Activated CD8-positive, alpha-beta T cell treated with anti-CD3 and anti-CD28 coated beads, Interleukin-2, amount 10 ng/mL, durations not matched to agents 7 days and 5 days (primary cell): ENCODE measurements at places on chromosomes 3 and 15.

GRCh38 chr3:46690798-46691197, 2.7 kb downstream of the ALS2CL start:
- DNase-seq: no peak

DNA sequence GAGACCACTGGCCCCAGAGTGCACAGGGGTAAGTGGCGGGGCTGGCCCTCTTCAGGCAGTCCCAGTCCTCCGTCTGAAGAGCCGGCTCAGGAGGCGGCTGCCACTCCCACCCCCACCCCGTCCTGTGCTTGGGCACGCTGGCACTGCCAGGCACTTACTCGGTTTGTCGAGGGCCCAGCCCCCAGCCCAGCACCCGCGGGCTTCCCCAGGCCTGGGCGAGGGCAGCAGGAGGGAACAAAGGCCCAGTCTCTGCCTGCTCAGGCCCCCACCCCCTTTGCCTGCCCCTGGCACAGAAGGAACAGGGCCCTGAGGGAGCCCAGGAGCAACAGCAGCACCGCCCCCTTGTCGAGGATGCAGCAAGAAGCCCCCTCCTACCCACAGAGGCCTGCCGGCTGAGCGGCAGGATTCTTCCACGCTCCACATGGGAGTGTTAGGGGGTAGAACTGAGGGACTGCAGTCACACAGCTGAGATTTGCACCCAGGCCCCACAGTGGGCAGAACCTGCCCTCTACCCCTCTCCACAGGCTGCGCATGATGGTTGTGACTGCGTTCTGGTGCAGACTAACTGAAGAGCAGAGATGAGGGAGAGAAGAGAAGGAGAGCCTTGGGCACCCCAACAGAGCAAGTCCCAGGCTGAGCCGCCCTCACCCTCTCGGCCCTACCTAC, 8.9 kb downstream of the DUSP7 start:
- no peak for DNase-seq

GRCh38 chr3:152909180-152909883, 74.4 kb downstream of the P2RY1 start:
- no peak for DNase-seq

GRCh38 chr15:98658831-98659699, 10.7 kb downstream of the IGF1R start:
- peak; percentile 54 for DNase-seq

GRCh38 chr3:13194285-13195209, 121.3 kb upstream of the IQSEC1 start:
- DNase-seq: no peak

GRCh38 chr3:114376516-114377185, 82.8 kb downstream of the TIGIT start:
- DNase-seq: no peak

DNA sequence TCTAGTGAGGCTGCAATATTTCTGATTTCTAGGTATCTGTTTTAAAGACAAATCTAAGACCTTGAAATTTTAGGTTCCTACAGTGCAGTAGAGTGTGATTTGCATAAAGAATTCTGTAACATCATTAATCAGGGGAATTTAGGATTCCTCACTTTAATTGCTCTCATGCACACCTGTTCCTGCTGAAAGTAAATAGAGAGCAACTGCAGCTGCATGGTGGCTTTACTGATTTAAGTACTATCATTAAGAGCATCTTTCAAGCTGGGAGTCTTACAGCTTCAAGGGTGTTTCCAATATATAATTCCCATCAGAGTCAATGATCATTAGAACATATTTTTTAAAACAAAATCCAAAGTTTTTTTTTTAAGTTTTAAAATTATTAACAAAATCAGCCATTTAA, 36.0 kb upstream of the C3orf70 start:
- no peak for DNase-seq

- DNase-seq: no peak
Measured at GRCh38 chr3:48394391-48394790, 22.4 kb downstream of the FBXW12 start.

GRCh38 chr15:39327005-39327730, 253.7 kb upstream of the THBS1 start:
- no peak for DNase-seq

- DNase-seq: peak; percentile 72
Measured at GRCh38 chr3:138781012-138781470, 53.7 kb downstream of the PIK3CB start.

GRCh38 chr3:33954956-33955355, 156.5 kb downstream of the PDCD6IP start:
- DNase-seq: no peak

DNA sequence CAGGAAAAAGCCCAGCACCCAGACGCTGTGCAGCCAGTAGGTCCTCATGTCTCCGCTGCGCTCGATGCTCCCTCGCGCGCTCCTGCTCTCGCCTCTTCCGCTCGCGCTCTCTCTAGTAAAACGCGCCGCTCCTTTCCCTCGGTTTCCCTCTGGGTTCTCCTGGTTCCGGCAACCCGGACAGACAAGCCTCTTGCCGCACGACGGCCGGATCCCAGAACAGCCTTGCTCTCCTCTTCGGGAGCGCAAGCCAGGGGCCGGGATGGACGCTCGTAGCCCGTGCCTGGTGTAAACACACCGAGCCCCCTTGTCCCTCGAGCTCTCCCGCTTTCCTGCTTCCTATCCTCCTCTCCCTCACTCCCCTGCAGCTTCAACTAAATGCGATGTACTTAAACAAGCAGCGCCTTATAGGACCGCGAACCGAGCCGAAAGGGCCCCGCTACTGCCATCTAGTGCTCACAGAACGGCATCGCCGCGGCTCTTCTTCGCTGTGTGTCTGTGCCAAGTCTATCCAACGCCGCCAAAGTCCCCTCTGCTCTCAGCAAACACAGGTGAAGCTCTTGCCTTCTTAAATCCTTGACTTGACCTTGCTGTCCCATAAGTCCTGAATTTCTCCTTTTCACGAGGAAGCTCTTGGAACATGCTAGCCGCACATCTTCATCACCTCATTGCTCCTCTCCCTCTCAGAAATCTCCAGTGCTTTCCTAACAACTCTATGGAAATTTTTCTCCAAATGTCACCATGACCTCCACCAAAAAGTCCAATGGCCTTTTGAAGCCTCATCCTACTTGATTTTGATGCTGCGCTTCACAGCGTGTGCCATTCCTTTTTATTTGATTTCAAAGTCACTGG, 1037.2 kb downstream of the IGSF11 start:
- peak; percentile 67 for DNase-seq

- DNase-seq: no peak
Measured at GRCh38 chr15:55660153-55660552, 72.0 kb upstream of the PYGO1 start.

- peak; percentile 9 for DNase-seq
Measured at GRCh38 chr3:127493924-127494646, 96.4 kb downstream of the TPRA1 start.

DNA sequence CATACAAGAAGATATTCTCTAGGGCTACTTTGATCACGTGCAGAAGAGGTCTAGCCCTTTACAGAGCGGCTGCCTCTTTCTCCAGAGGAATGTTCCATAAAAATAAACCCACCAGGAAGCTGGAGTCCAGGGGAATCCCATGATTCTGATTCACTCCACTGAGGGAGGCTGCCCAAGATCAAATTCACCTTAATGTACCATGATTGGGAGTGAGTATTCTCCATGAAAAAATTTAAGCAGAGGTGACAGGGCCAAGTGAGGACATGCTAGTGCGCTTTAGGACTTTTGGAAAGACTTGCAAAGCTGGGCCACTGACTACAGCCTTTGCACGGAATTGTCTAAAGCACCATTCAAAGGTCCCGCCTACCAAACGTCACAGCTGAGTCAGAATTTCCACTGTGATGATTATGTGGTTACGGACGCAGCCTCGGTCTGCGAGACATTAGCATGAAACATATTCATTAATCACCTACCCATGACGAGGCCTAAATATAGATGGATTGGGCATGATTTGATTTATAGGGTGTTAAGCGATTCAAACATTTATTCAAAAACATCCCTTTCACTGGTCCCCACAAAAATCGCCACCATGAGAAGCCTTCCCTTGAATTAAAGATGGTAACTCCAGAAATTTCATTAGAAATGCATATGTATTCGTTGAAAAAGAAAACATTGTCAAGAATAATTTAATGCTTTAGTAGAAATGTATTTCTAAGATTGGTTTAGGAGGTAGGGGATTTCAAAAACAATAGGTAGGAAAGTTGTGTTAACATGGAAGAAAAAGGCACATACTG, 152.6 kb downstream of the GREM1 start:
- no peak for DNase-seq

DNA sequence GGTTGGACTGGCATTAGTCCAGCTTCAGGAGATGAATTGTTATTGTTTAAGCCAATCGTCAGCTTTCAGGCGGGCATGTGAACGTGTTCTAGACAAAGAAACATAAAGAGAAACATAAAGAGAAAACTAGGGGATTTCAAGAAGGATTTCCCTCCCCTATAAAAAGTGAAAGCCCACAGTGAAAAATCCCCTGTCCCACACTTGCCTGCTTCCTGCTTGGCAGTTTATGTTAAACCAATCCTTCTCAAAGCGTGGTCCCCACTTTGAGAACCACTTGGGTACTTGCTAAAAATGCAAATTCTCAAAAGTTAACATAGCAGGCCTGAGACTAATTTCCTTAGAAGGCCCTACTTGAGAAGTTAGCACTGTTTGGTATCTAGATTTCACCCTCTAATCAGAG, 293.0 kb upstream of the SOX14 start:
- DNase-seq: no peak

- DNase-seq: peak; percentile 75
Measured at GRCh38 chr15:78709263-78709882, 68.4 kb upstream of the CHRNB4 start.

GRCh38 chr3:65761446-65762234, 277.1 kb downstream of the MAGI1 start:
- DNase-seq: no peak

DNA sequence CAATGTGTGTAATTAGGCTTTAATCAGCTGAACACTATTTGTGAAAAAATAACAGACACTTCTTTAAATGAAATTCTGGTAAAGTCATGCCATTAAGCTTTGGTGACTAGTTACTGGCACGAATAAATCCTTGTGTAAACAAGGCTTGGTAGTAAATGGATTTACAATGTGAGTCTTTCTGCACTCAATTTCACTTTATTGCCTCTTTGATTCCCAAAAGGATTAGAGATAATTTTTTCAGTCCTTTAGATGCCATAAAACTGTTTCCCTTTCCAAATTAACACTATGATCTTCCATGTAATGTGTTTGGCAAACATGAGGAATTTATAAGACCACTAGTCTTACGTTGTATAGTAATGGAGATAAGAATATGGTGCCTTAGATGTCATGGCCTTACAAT, 339.5 kb upstream of the DNAJC19 start:
- no peak for DNase-seq

- DNase-seq: no peak
Measured at GRCh38 chr3:72426618-72427397, 421.4 kb downstream of the SHQ1 start.

GRCh38 chr3:66642484-66642883, 141.7 kb upstream of the LRIG1 start:
- DNase-seq: no peak

DNA sequence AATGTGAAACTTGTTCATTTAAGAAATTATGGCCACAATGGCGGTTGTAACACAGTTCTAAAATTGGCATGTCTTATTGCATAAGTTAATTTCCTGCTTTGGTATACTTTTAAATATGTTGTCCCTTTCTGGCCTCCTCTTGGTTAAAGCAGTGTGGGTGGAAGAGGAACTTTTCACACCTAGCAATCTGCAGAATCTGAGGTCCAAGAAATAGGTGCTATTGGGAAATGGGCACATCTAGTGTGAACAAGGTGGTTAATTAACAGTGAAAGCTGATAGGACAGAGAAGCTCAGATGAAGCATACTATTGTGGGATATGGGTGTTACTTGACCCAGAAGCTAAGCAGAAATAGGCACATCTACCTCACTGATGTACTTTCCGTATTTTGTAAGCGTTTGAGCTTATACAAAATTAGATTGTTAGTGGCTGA, 10.6 kb downstream of the CMC1 start:
- no peak for DNase-seq

- no peak for DNase-seq
Measured at GRCh38 chr15:39248204-39248603, 332.7 kb upstream of the THBS1 start.

GRCh38 chr3:143975554-143976152, 4.0 kb downstream of the DIPK2A start:
- peak; percentile 23 for DNase-seq

- DNase-seq: no peak
Measured at GRCh38 chr3:195208631-195209030, 62.3 kb downstream of the XXYLT1 start.

- no peak for DNase-seq
Measured at GRCh38 chr15:33846862-33847261, 121.4 kb upstream of the CHRM5 start.

DNA sequence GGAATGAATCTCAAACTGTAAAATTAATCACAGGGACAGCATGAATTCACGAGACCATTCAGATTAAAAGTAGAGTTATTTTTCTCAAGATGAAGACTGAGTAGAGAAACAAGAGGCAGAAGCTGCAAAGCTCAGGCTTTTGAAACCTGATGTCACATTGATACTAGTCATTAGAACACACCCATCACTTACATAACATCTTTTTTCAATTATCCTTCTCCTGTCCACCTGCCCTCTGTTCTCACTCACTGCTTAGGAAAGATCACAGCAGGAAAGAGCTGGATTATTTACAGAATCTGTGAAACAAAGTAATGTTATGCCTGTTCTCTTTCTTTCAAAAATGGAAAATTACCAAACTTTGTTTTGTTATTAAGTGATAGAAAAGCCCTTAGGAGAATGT, 72.0 kb upstream of the CDAN1 start:
- DNase-seq: no peak

DNA sequence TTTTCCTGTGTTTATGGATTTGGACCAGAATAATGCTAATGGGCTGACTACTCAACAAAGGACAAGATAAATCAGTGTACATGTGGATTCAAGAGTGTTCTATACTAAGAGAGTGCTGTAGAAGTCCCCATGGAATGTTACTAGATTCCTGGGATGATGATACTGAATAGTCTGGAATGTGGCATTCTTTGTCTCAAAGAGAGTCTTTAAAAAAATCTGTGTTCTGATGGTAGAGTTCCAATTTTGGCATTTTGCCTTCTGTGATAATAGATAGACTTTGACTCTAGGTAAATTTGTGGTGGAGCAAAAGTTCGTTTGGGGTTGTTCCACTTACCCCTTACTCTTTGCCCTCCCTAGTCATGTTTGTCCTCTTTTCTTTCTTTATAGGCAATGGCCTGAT, 43.7 kb downstream of the NMD3 start:
- DNase-seq: no peak

GRCh38 chr3:66477856-66478255, 23.0 kb downstream of the LRIG1 start:
- DNase-seq: no peak

DNA sequence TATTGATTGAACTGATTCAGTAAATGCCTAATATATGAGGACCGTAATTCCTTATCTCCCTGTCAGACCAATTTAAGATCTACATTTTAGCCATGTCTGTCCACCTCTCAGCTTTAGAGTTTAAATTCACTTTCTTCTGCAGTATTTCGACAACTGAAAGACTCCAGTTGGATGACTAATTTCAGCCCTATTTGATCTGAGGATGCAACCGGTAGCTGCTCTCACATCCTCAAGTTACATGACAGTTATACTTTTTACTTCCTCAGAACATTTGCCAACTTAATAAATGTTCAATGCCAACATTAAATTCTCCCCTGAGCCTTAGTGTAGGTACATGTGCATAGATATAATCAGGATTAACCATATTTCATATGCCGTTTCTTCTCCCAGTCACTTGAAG, 2.5 kb upstream of the HHLA2 start:
- DNase-seq: peak; percentile 46

- no peak for DNase-seq
Measured at GRCh38 chr3:65284961-65285360, 597.2 kb upstream of the ADAMTS9 start.
